ENCODE measurements at places on chromosomes 1 and 21. TPM values are rescaled to one million over a fixed set of nuclear protein-coding genes. Genes with fewer than 3 reads are reported as not detected.

The FAM167B gene
- 4.2 TPM for total RNA-seq

The NFYC gene
- total RNA-seq = 24.5 TPM

The RHCE gene
- 0.89 TPM for total RNA-seq

The HAO2 gene
- not detected for total RNA-seq

The HCRTR1 gene
- not detected for total RNA-seq

The CTSS gene
- 2.5 TPM for total RNA-seq

The DCST2 gene
- total RNA-seq = not detected

The PDE4B gene
- total RNA-seq = 36.2 TPM

The SH3D21 gene
- total RNA-seq = 14.4 TPM

The GPR137B gene
- 26.0 TPM for total RNA-seq

The EXTL1 gene
- 3.4 TPM for total RNA-seq

The DNMT3L gene
- not detected for total RNA-seq

The GUCA2B gene
- total RNA-seq = not detected

The HSD3B2 gene
- not detected for total RNA-seq

The GCSAML gene
- not detected for total RNA-seq

GRCh38 chr1:117188816-117189437 lies 21.8 kb downstream of the VTCN1 start:
- no peak for DNase-seq

- peak; percentile 46 for DNase-seq
Measured at GRCh38 chr1:155125946-155126555, 1.6 kb upstream of the EFNA1 start.

GRCh38 chr21:46131838-46132651 lies 23.3 kb downstream of the FTCD start:
- DNase-seq = no peak

DNA sequence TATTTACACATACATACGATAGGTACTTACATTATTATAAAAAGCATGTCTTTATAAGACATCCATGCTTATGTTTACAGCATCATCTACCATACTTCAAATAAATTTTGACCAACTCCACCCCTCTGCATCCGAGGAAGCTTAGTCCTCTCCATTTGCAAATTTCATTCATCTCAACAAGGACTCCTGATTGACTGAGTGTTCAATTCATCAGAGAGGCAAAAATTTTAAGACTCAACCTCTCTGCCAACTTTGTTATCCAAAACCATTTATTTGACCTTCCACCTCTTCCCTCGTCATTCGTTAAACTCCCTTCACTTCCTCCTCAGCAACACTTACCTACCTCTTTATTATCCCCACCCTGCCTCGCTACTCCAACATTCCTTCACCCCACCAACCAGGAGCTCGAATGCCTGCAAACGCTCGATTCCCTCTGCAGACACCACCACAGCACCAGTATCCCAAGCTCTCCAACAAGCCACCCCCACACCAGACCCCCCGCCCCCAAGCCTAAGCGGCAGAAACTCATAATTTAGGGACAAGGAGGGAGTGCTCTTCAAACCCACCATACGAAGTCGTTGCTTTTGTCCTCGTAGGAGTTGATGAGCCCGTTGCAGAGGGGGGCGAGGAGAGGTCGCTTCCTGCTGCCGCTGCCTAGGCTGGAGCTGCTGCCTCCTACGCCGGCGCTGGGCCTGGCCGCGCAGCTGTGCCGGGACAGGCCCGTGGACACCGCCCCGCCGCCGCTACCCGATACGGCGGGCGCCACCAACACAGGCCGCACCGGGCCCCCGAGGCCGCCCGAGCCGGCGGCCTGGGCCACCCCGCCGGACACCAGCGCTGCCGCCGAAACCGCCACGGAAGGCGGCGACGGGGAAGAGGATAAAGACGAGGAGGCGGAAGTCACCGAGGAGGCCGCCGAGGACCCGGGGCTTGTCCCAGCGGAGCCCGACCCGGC lies 803 bp downstream of the COP1 start:
- DNase-seq = peak; percentile 74

DNA sequence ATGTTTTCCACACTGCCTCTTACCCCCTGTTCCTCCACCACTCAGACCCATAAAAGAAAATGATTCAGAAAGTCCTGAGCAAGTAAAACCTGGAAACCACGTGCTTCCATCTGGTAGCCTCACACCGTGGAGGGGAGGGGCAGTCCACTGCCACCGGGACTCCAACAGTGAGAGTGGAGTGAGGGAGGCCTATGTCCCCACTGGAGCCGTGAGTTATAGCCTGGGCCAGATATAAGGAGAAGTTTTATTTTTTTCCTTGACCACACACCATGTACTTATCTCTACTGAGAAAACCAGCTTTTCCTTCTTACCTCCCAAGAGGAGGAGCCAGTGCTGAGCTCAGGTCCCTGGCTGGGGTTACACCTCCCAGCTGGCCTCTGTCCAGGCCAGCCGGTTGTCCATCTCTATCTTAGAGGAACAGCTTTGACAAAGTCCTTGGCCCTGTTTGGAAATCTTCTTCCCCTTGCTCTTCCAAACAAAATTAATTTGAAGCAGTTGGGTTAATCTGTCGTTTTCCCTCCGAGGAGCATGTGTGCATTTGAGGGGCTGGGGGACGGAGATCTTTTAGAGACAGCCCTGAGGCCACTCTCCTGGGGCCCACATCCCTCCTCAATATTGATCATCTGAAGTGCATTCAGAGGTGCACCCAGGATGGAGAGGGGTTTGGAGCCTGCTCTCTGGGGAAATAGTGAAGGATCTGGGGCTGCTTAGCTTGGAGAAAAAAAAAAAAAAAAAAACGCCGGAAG lies 49.1 kb upstream of the SERBP1 start:
- DNase-seq = peak; percentile 36

GRCh38 chr1:37498872-37499617 lies 15.5 kb downstream of the MEAF6 start:
- peak; percentile 79 for DNase-seq

DNA sequence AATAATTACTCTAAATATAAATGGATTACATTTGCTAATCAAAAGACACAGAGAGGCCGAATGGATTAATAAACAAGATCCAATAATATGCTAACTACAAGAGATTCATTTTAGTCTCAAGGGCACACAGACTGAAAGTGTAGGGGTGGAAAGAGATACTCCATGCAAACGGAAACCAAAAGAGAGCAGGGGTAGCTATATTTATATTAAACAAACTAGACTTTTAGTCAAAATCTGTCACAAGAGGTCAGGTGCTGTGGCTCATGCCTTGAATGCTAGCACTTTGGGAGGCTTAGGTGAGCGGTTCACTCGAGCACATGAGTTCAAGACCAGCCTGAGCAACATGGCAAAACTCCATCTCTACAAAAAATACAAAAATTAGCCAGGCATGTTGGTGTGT lies 33.6 kb upstream of the DISP1 start:
- DNase-seq = no peak

GRCh38 chr1:40385437-40386358 lies 12.2 kb downstream of the SMAP2 start:
- no peak for DNase-seq

DNA sequence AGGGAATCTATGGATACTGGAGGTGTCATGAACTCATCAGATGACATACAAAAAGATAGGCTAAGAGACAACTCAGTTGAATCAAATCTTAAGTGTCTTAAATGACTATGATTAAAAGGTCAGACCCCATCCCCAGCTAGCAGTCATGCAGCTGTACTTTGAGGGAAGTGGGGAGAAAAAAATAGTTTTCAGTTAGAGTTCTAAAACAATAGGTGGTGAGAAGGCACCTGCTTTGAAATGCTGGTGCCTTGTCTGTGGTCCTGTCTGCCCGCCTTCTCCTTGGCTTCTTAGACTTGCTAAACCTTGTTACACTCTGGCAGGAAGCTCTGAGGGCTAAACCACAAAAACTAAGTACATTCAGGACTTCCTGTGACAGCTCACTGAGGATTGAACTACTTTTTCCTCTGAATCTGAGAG lies 15.3 kb downstream of the CD2 start:
- peak; percentile 53 for DNase-seq

- DNase-seq = no peak
Measured at GRCh38 chr1:166978821-166979220, 3.5 kb upstream of the ILDR2 start.

GRCh38 chr1:223611936-223612335 lies 53.6 kb downstream of the CAPN8 start:
- peak; percentile 7 for DNase-seq

DNA sequence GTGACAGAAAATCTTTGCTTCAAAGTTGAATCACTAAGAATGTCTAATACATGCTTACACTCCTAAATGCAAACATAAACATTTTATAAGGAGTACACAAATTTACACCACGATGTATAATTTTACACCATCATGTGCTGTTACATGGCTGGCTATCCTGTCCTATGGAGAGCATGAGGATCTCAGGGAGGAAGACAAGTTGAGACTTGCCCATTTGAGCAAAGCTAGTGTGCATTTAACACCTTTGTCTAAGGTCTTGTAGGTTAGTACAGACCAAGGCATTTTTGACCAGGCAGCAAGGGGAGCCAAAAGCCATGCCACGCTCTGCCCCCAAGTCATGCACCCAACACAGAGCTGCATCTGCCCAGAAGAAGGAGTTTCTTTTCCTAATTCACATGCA lies 14.5 kb upstream of the COG2 start:
- no peak for DNase-seq

DNA sequence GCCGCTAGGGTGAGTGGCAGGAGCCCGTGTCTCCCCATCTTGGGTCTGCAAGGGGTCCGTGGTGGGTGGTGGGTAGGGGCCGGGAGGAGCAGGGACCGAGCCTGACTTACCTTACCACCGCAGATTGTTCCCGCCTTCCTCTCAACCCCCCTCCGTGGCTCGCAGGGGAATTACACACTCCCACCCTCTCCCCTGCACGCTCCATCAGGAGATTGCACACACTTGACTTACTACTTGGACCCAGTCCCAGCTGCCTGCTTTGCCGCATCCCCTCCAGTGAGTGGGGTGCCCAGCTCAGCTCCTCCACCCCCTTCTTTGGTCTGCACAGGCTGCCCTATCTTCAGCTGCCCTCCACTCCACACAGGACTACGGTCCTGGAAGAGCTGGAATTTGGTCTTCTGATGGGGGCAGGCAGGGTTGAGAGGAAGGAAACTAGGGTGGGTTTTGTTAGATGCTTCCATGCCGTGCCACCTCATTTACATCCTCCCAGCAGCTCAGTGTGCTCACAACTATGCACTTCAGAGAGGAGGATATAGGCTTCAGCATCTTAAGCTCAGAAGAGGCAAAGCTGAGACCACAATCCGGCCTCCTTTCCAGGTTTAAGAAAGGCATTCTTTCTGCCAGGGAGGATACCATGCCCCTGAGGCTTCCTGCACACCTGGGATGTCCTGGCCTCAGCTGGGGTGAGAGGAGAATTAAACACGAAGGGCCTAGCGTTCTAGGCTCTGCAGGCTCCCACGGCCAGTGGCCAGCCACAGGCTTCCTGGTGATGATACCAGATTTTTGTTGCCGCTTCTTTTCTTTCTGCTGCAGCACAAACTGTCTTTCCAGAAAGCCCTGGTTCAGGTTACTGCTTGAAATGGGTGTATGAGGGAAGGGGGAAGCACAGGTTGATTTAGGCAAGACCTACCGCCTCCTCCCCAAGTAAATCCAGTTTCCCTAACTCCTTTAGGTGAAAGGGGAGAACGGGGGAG lies 2.3 kb downstream of the KCNC4 start:
- DNase-seq = peak; percentile 41

DNA sequence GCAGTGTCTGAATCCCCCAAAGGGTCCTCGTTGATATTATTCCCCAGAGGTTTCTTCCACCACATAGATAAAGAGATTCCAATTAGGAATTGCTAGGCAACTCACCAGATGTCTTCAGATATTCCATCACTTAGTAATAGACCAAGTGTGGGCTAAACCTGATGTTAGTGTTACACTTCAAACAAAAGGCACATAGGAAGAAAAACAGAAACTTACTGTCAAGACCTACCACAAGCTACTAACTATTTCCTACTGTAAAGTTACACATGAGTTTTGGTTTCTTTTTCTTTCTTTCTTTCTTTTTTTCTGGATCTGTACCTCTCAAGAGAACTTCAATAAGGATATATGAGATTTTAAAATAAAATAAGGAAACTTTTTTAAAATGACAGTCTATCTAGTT lies 879.1 kb upstream of the NEGR1 start:
- no peak for DNase-seq

- DNase-seq = no peak
Measured at GRCh38 chr1:215267495-215267894, 185.0 kb downstream of the KCNK2 start.

- DNase-seq = peak; percentile 28
Measured at GRCh38 chr1:169207797-169208520, 101.5 kb downstream of the ATP1B1 start.

- DNase-seq = peak; percentile 44
Measured at GRCh38 chr1:235206533-235207208, 45.6 kb upstream of the RBM34 start.

DNA sequence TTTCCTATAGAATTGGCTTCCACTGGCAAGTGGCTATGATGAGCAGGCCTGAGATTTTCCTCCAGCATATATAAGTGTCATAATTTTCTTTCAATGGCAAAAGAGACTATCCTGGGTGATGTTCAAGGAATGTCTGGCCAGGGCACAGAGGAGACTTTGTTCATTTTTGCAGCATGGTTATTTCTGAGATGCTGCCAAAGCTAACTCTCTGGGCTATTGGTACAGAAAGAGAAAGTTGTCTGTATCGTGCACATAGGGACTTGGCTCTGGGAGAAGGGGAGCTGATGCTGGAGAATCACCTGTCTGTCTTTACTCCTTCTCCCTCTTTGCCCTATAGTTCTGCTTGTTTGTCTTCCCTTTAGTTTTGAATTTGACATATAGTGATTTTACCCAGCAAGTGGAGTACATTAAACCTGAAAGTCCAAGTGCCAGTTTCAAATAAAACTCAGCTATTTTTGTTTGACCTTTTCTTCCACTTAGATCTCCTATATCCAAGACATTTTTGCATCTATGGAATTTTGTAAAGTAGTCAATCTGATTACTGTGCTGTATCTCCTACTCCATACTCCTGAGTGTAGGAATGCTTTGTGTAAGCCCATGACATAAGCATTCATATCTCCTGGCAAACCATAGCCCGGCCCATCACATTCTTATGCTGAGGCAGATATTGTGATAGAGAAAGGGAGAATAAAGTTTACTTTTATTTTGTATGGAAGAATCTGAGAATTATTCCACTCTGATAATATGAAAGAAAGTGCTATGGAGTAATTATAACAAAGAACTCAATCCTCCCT lies 3.9 kb downstream of the FNDC7 start:
- DNase-seq = no peak

- DNase-seq = no peak
Measured at GRCh38 chr21:42794551-42794950, 84.8 kb downstream of the WDR4 start.
